ENCODE measurements at places on chromosomes 2 and 18. TPM values are rescaled to one million over a fixed set of nuclear protein-coding genes. Genes with fewer than 3 reads are reported as not detected.

LONRF2 gene
- under 0.01 TPM for total RNA-seq

NDUFAF7 gene
- total RNA-seq, result 17.1 TPM

LAMA3 gene
- 0.34 TPM for total RNA-seq

ANKRD62 gene
- under 0.01 TPM for total RNA-seq

ERFE gene
- 2.0 TPM for total RNA-seq

SERPINB7 gene
- not detected for total RNA-seq

SPP2 gene
- not detected for total RNA-seq

PSTPIP2 gene
- 8.4 TPM for total RNA-seq

EPB41L5 gene
- 10.3 TPM for total RNA-seq

NFATC1 gene
- total RNA-seq, result 2.0 TPM

TMEM163 gene
- not detected for total RNA-seq

LBH gene
- total RNA-seq, result 18.4 TPM

VWC2L gene
- not detected for total RNA-seq

TRIB2 gene
- 290 TPM for total RNA-seq

PRKAG3 gene
- total RNA-seq, result not detected

CHRND gene
- total RNA-seq, result 0.36 TPM

ZNF521 gene
- 30.5 TPM for total RNA-seq

Data from melanocyte of skin (primary cell).